ENCODE measurements at places on chromosomes 13 and 19. TPM values are rescaled to one million over a fixed set of nuclear protein-coding genes. Genes with fewer than 3 reads are reported as not detected.

- peak overlapping the region; percentile 85 for H3K4me3 ChIP-seq
- H3K4me1 ChIP-seq, result peaks cover 18% of the 10 kb centered on the region
- no peak for DNase-seq
- no peaks in the 10 kb centered on the region for H3K27me3 ChIP-seq
- H3K27ac ChIP-seq, result no peak overlapping the region
- peaks cover 34% of the 10 kb centered on the region for H3K36me3 ChIP-seq
Observed at GRCh38 chr19:44303976-44304568, 753 bp downstream of the ZNF235 start.

- H3K27ac ChIP-seq, result no peak overlapping the region
- peaks cover 55% of the 10 kb centered on the region for H3K36me3 ChIP-seq
- no peak for DNase-seq
- no peaks in the 10 kb centered on the region for H3K27me3 ChIP-seq
Observed at GRCh38 chr13:114027826-114028225, 54.0 kb upstream of the C13orf46 start.

DNA sequence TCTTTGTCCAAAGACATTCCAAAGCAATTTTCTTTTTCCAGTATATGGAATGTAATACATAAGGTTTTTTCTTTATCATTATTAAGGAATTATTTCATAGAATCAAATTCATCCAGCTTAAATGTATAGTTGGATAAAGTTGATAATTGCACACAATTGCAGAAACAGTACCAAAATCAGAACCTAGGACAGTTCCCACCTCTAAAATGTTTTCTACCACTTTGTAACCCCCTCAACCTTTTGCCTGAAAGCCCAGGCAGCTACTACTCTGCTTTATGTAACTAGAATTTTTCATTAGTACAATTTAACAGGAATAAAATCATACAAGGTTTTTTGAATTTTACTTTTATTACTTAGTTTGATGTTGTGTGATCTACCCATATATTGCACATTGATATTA, 98.0 kb downstream of the PRR20E start:
- no peak overlapping the region for H3K4me3 ChIP-seq
- H3K36me3 ChIP-seq, result no peaks in the 10 kb centered on the region
- no peaks in the 10 kb centered on the region for H3K4me1 ChIP-seq

DNA sequence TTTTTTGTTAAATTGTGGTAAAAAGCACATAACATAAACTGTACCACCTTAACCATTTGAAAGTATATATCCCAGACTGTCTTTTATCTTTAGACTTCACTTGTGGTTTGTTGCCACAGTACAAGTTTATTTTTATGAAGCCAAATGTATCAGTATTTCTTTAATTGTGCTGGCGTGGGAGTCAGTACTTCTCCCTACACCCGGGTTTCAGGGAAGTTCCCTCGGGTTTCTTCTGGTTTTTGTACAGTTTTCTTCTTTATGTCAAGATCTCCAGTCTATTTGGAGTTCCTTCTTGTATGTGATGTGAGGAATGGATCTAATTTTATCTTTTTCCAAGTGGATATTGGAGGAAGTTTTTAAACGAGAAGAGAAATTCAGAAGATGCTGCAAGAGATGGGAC, 20.5 kb downstream of the CCDC8 start:
- no peak overlapping the region for H3K4me3 ChIP-seq
- peaks cover 35% of the 10 kb centered on the region for H3K36me3 ChIP-seq
- H3K4me1 ChIP-seq, result peaks cover 3% of the 10 kb centered on the region

- peaks cover under 1% of the 10 kb centered on the region for H3K27me3 ChIP-seq
- H3K4me3 ChIP-seq, result no peak overlapping the region
- DNase-seq, result no peak
- no peaks in the 10 kb centered on the region for H3K36me3 ChIP-seq
- H3K4me1 ChIP-seq, result no peaks in the 10 kb centered on the region
Observed at GRCh38 chr13:74623761-74624160, 489.6 kb upstream of the KLF12 start.

DNA sequence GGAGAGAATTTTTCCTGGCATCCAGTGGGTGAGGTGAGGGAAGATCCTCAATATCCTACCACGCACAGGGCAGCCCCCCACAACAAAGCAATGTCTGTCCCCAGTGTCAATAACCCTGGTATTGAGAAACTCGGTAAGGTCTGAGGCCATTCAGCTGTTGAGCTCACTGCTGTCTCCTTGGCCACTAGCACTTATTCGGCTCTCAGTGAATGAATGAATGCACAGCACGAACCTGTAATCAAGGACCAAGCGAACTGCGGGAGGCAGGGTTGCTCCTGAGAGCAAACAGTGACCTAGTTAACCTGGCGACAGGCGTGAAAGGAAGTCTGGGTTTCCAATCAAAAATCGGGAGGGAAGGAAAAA, 640 bp downstream of the ZSCAN5A start:
- DNase-seq, result no peak
- H3K36me3 ChIP-seq, result peaks cover 14% of the 10 kb centered on the region
- peak overlapping the region; percentile 81 for H3K4me3 ChIP-seq
- H3K4me1 ChIP-seq, result peaks cover 23% of the 10 kb centered on the region
- H3K27ac ChIP-seq, result peak overlapping the region; percentile 97
- no peaks in the 10 kb centered on the region for H3K27me3 ChIP-seq

DNA sequence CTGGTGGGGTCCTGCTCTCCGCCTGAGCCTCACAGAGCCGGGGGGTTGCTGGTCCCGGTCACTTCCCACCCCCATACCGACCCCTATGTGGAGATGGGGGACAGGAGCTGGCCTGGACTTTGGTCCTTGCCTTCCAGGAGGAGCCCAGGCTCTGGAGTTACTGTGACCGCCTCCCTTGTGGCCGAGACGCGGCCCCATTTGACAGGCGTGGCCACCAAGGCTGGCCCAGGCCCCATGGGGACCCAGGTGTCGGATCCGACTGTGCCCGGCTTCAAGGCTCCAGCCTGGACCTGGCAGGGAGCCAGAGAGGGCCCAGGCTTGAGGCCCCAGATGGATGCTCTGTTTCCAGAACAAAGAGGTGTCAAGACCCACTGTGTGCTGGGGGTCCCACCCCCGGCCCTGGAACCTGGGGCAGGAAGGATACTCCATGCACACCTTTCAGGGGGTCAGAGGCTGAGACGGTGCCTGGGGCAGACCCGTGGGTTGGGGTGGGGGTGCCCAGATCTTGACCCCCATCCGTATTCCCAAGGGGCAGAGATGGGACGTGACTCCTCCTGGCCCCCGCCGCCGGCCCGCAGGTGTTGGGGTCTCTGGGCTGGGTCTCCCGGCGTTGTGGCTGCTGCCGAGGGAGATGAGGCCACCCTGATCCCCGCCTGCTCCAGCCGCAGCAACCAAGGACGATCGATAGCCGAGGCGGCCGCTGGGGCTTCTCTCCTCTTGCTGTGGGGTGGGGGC, 47.8 kb upstream of the TCF3 start:
- no peaks in the 10 kb centered on the region for H3K36me3 ChIP-seq
- peaks cover 20% of the 10 kb centered on the region for H3K27me3 ChIP-seq
- H3K27ac ChIP-seq, result no peak overlapping the region
- H3K4me3 ChIP-seq, result no peak overlapping the region
- DNase-seq, result no peak

DNA sequence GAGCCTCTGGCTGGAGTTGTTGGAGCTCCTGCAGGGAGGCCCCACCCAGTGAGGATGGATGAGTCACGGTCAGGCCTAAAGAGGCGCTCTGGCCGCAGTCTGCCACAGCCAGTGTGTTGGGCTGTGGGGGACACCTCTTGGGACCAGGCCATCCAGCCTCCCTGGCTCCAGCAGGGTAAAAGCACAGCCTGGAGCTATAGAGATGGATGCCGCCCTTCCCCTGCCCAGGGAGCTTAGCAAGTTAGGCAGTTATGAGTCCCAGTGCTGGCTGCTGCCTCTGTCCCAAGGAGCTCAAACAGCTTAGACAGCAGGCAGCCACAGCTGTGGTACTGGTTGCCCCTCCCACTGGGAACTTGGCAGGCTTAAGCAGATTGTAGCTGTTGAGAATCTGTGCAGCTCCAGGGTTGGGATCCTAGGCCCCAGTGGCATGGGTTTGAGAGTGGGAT, 100.9 kb downstream of the NDFIP2 start:
- DNase-seq, result no peak
- H3K4me3 ChIP-seq, result no peak overlapping the region
- no peaks in the 10 kb centered on the region for H3K4me1 ChIP-seq
- H3K36me3 ChIP-seq, result no peaks in the 10 kb centered on the region

DNA sequence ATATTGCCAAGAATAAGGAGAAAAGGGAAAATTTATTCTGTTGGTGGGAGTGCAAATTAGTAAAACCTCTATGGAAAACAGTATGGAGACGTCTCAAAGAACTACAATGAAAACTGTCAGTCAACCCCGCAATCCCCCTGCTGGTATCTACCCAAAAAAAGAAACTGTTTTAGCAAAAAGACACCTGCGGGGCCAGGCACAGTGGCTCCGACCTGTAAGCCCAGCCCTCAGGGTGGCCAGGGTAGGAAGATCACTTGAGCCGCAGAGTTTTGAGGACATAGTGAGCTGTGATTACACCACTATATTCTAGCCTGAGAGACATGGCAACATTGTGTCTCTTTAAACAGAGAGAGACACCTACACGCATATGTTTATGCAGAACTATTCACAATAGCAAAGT, 37.5 kb upstream of the SLITRK1 start:
- H3K27me3 ChIP-seq, result no peaks in the 10 kb centered on the region
- DNase-seq, result no peak
- no peak overlapping the region for H3K27ac ChIP-seq

DNA sequence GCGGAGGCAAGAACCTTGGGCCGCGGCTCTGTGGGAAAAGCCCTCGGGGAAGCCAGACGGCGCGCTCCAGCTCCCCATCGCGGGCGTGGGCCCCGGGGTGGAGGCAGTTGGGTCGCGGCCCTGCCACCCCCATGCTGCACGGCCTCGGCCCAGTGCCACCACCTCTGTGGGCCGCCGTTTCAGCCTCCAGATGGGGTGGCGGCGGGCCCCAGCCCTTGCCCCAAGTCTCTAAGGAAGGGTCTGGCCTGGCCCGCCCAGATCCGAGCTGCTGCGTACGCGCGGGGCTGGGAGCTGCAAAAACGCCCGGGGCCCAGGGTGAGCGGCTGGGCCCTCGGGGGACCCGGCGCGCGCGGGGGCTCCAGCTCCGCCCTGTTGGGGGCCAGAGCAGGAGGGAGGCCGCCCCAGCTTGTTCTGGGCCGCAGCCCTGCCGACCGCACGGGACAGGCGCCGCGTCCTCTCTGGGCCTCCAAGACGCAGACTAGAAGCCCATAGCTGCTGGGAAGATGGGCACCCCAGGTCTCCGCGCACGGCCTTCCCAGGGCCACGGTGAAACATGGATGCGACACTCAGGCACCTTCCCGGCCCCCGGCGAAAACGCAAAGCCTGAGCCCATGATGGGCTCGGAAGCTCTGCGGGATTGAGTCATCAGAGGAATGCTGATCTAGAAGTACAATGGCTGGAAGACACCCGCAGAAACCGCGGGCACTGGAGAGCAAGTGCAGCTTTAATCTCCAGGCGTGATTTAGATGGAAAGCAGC, 110.1 kb downstream of the KCTD15 start:
- peaks cover 9% of the 10 kb centered on the region for H3K4me1 ChIP-seq
- no peak overlapping the region for H3K27ac ChIP-seq
- H3K36me3 ChIP-seq, result no peaks in the 10 kb centered on the region
- H3K4me3 ChIP-seq, result no peak overlapping the region
- H3K27me3 ChIP-seq, result peaks cover 53% of the 10 kb centered on the region

- peaks cover 7% of the 10 kb centered on the region for H3K27me3 ChIP-seq
- DNase-seq, result no peak
- H3K4me3 ChIP-seq, result no peak overlapping the region
- H3K27ac ChIP-seq, result no peak overlapping the region
- H3K4me1 ChIP-seq, result peaks cover 2% of the 10 kb centered on the region
Observed at GRCh38 chr13:75416327-75417011, 65.5 kb downstream of the TBC1D4 start.

Gene SERP2
- not detected for total RNA-seq

Gene CEACAM7
- total RNA-seq, result not detected

Gene GNG8
- total RNA-seq, result 3.4 TPM

Gene FUT1
- 0.28 TPM for total RNA-seq

Measured in activated CD4-positive, alpha-beta memory T cell treated with anti-CD3 and anti-CD28 coated beads, Interleukin-2, amount 10 ng/mL, durations not matched to agents 7 days and 5 days (primary cell).